ENCODE measurements at places on chromosomes 1 and 21. TPM values are rescaled to one million over a fixed set of nuclear protein-coding genes. Genes with fewer than 3 reads are reported as not detected.

The ACTL8 gene
- 1.1 TPM for total RNA-seq

The PLD5 gene
- not detected for total RNA-seq

The BRDT gene
- not detected for total RNA-seq

The GABRD gene
- total RNA-seq = 0.16 TPM

The PGBD5 gene
- 0.80 TPM for total RNA-seq

DNA sequence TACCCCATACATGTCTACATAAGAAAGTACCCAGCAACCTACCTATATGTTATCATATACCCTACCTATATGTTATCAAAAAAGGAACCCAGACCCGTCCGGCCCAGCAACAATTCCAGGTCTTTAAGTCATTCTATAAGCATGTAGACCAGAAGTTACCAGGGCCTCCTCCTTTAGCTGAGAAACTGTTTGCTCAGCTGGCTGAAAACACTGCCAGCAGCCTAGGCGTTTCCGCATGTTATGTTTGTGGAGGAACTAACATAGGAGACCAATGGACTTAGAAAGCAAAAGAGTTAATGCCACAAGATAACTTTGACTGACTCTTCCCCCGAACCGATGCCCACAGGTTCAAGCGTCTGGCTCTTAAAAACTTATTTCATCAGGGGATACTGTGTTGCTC lies 7.1 kb upstream of the ZNF678 start:
- DNase-seq = no peak

GRCh38 chr1:108747171-108747850 lies 837 bp downstream of the STXBP3 start:
- DNase-seq = peak; percentile 85

DNA sequence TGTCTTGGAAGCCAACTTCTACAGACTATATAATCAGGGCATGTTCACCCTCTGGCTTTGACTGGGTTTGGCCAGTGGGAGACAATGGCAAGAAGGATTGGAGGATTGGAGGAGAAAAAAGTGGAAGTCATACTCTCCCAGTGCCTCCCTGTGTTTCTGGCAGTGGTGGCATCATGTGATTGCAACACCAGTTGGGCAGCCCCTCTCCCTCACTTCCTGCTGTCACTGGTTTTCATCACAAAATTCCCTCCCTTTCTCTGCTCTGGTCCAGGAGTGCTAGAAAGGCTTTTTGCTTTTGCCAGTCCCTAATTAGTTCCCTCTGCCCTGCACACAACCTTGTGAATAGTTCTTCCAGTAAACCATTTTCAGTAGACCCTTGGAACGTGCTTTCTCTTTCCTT lies 3.7 kb upstream of the QSOX1 start:
- no peak for DNase-seq

DNA sequence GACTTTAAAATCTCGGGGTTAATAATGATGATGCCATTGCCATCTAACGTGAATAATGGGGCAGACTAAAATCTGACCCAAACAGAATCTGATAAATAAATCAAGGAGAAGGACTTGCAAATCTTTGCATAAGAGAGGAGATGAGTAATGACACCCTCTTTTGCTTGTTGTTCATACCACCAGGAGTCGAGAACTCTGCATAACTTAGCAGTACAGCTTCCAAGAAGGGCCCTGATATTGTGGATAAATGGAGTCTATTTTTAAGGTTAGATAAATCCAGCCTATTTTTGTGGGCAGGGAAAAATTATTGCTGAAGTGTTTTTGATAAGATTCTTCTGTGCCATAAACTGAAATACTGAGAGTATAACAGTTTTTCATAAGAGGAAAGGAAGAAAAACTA lies 17.3 kb downstream of the RYR2 start:
- DNase-seq = no peak

DNA sequence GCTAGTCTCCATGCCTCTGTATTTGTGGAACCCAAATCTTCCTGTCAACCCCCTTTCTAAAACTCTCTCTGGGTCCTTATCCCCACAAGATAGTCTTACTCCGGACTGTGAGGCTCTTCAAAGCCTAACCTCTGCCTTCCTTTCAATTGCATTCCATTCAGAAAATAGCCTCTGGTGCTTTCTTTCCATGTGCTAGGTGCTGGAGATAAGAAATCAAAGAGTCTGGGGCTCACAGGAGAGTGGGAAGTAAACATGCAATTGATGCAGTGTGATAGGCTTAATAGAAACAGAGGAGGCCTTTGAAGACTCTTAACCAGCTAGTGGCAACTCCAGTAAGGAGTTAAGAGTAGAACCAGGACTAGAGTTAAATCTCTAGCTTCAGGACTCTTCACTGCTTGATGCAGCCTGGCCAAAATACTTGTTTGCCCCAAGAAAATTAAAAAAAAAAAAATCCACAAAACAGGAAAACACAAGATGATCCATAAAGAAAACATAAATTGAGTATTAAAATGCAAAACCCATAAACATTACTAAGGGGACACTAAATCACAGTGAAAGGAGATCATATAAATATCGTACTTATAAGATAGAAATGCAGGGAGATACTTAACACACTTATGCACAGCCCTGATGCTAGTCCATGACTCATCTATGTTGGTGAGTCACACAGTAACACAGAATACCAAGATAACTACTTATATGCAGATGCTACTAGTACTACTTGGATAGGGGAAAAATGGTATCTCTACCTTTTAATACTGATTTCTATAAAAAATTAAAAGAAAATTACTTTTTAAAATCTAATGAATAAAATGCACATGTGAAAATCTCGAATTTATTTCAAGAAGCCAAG lies 341.5 kb downstream of the KCNH1 start:
- DNase-seq = no peak

DNA sequence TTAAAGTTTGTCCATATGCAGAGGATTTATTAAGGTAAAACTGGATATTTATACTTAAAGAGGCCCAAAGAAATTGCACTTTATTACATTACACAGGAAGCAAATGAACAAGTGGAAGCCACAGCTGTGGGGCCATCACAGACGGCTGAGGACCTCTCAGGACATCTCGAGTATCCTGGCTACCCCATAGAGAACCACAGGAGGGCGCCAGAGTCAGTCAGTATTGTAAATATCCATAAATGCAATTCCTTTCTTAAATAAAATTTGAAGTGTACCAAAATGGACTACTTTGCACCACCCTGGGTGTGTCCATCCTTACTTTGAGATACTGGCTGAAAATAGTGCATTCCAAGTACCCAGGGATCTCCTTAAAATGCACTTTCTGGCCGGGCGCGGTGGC lies 257.2 kb downstream of the MRPL39 start:
- peak; percentile 53 for DNase-seq

DNA sequence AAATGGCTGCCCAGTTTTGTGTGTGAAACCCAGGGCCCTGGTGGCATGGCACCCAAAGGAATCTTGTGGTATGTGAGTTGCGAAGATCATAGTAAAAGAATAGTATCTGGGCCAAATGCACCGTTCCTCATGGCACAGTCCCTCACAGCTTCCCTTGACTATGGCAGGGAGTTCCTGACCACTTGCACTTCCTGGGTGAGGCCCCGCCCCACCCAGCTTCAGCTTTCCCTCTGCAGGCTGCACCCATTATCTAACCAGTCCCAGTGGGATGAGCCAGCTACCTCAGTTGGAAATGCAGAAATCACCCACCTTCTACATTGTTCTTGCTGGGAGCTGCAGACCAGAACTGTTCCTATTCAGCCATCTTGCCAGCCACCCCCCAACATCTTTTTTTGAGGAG lies 63.0 kb downstream of the SLC5A9 start:
- no peak for DNase-seq

GRCh38 chr1:83499998-83500397 lies 498.9 kb downstream of the TTLL7 start:
- no peak for DNase-seq

DNA sequence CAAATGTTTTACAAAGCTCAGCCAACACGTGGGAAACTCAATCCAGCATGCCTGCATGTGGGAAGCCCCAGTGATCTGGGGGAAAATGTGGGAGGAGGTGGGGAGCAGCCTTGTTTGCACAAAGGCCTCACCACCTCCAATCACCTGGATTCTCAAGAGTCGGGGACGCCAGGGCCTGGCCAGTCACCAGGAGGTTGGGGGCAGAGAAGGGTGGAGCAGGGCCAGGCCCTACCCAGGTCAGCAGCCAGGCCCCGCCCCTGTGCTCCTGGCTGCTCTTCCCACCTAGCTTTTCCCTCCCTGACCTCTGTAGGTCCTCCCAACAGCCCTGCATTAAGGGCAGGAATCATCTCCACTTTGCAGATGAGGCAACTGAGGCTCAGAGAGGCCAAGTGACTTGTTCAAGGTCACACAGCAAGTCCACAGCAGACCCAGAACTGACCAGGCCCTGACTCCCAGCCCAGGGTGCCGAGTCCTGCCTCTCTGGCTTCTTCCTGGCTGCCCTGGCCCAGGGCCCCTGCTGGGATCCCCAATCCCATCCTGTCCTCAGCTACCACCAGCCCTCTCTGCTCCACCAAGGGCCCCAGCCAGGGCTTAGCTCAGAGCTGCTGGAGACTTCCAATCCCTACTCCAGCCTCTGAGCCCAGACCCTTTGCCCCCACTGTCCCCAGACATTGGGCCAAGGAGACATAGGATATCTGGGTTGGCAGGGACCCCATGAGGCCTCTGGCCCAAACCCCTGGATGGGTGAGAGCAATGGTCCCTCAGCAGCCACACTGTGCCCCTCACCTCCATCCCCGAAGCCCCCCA lies 508.6 kb downstream of the PTPRU start:
- no peak for DNase-seq

DNA sequence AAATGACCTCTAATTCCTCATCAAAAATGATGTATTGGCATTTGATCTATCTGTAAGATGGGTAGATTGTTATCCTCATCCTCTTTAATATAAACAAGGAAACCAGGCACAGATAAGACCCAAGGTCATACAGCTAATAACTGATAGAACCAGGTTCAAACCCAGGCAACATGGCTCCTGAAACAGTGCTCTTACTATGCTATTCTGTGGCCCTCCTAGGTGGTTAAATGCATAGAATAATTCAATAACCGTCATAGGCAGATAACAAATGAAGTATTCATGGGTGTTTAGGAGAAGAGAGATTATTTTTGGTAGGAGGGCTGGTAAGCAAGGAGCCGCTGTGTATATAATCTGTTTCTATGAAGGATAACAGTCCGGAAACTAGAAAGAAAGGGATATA lies 46.4 kb downstream of the DHX9 start:
- no peak for DNase-seq

DNA sequence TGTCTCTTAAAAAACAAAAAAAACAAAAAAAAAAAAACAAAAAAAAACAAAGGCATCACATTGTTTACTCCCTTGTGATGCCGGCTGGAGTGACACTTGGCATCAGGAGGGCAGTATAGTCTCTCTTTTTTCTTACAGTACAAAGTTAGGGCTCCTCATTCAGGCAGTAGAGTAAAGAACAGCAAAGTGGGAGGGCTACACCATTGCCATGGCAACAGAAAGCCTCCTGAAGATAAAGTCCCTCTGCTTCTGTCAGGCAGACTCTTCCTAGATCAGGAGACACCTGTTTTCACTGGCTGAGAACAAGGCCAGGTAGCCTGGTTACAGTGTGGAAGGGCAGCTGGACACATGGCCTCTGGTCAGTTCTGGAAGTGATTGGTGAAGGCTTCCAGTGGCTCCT lies 41.3 kb upstream of the RAB3GAP2 start:
- DNase-seq = no peak

- no peak for DNase-seq
These were observed 61.4 kb upstream of the FAM3B start for GRCh38 chr21:41255190-41255589.

GRCh38 chr1:78045926-78046778 lies at the start of gene GIPC2:
TSS of gene GIPC2 (plus strand) at chr1:78045966. CDS start at chr1:78046095, 129 bp downstream.
- DNase-seq = no peak

DNA sequence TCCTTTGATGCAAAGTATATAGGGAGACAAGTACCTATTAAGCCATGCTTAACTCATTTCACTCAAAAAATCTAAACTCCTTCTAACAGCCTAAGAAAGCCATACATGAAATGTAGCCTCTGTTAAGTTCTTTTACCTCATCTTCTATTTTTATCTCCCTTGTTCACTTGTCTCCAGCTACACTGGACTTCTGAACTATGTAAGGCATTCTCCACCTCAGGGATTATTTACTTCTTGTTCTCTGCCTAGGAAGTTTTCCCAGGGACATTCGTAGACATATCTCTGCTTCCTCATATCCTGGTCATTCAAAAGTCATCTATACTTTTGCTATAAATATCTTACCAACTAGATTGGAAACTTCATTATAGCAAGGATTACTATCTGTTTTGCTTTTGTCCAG lies 96.9 kb downstream of the COP1 start:
- no peak for DNase-seq
